SHP77 (cell line): ENCODE measurements at places on chromosomes 7 and 10.

DNA sequence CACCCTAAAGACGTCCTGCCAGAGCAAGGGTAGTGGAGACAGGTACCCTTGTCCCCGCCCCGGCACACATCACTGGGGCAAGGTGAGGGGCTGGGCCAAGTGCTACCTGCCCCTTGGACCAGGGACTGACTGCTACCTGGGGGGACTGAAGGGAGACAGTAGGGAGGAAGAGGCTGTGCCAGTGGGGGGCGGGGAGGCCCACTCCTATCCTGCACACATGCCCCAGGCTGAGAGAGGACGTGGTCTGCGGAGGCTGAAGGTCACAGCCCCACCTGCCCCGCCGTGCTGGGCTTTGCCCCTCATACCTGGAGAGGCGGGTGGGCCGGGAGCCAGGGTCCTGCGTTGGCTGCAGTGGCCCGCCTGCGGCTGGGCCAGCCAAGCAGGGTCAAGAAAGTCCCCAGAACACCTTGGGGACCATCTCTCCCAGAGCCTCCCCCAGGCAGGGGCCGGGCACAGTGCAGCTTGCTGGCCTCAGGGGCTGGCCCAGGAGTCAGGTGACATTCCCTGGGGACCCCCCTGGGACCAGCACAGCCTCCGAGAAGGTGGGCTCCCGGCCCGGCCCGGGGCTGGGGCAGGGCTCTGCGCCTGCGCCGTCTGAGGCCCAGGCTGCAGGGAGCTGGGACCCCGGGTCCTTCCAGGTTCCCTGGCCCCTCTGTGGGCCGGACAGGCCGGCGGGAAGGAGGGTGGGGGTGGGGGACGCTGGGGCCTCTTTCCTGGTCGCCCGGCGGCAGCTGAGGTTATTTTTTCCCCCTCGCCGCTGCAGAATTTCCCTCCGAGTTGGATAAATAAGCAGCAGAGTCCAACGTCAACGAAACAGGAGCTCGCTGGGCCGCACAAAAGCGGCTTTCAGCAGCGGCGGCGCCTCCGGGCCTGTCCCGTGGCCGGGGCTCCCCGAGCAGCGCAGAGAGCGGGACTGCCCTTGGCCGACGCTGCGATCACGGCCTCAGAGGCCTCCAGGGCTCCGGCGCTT, 9.8 kb upstream of the FZD9 start:
- DNase-seq: no peak

- DNase-seq: no peak
Observed at GRCh38 chr7:147068842-147069241, 952.2 kb downstream of the CNTNAP2 start.

- no peak for DNase-seq
Observed at GRCh38 chr7:30090111-30090510, 44.7 kb upstream of the MTURN start.

DNA sequence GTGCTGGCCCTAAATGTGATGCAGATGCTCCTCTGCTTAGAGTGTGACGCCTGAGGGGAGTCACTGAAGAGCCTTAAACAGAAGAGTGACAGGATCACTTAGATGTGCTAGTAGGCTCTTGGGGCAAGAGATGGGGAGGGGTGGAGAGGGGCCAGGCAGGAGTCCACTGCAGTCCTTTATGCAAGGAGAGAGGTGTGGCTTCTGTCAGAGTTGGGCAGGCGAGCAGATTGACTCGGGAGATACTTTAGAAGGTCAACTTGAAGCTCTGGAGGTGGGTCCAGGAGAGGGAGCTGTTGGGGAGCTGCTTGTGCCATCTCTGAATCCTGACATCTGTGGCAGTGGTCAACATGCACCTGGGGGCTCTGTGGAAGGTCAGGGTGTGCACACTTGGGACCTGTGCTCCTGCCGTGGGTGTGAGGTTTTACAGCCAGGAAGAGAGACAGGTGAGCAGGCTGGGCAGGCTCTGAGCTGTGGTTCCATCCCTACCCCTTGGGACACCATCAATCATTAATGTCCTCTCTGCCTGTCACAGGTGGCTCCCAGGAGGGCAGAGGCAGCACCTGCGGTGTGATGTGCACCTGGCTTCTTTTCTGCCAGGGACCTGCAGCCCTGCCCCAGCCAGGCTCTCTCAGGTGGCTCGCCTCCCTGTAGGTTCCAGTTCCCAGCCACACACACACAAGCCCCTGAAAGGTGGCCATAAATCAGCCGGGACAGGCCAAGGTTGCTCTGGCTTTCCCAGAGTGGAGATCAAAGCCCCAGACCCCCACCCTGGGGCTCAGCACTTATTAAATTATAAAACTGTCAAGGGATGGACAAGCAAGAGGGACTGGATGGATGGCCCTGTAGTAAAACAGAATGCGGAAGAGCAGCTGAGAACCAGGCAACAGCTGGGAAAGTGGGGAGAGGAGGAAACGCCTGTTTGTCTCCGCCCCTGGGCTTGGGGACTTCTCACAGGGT, 14.0 kb downstream of the NEURL1 start:
- DNase-seq: no peak

DNA sequence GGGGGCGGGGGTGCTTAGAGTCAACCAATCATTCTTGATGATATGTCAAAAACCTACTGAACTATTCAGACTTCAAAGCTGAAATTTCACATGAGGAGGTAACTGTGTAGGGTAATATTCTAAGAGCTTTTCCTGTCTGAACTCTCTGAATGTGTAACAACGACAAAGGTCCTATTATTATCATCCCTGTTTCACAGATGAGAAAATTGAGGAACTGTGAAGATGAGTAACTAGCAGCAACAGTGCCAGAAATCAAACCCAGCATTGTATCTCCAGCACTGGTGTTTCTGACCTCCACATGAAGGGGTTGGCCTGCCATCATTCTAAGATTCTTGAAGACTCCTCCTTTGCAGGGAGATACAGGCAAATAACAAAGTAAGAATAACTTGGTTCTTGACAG, 294.7 kb upstream of the AOAH start:
- DNase-seq: no peak

DNA sequence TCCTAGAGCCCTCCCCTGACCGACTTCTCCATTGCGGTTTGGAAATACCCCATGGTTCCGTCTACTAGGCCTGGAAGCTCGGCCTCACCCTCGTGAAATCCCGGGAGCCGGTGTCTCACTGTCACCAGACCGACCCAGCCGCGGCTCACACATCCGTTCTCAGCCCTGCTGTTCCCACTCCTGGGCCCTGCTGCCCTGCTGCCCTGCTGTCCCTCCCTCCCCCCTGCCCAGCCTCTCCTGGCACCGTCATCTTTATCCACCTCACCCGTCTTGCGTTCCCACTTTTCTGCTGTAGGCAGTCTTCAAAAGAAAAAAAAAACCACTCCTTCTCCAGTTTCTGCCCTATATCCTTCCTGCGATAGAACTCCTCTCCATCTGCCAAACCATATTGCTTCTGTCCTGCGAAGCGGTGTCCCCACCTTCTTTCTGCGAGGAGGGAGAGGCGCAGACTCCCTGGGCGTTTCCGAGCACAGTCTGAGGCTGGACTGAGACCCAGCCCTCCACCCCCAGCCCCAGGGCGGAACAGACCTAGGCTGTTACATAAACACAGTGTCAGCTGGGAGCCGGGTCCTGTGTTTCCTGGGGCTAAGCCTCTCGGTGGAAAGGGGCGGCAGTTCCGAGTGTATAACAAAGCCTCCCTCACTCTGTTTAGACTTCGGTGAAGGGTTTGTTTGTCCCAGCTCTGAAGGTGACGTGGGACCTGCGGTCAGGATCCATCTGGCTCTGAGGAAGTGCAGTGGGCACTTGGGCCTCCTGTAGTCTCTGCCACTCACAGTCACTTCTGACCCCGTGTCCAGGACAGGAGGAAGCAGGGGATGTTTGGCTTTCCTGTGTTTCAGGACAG, 2.8 kb downstream of the AGAP3 start:
- no peak for DNase-seq

- DNase-seq: no peak
Observed at GRCh38 chr7:136066304-136067143, 89.4 kb upstream of the MTPN start.

DNA sequence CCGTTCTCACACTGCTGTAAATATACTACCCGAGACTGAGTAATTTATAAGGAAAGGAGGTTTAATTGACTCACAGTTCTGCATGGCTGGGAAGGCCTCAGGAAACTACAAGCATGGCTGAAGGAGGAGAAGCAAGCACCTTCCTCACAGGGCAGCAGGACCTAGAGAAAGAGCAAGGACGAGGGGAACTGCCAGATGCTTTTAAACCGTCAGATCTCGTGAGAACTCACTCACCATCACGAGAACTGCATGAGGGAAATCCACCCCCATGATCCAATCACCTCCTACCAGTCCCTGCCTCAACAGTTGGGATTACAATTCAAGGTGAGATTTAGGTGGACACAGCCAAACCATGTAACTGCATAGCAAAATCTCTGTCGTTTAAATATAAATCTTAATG, at the start of gene EBLN1:
Gene EBLN1, minus strand, starts transcription at position 174 of the 400 bp plus-strand sequence. CDS start 8,032 bp downstream, outside the sequence.
- no peak for DNase-seq

DNA sequence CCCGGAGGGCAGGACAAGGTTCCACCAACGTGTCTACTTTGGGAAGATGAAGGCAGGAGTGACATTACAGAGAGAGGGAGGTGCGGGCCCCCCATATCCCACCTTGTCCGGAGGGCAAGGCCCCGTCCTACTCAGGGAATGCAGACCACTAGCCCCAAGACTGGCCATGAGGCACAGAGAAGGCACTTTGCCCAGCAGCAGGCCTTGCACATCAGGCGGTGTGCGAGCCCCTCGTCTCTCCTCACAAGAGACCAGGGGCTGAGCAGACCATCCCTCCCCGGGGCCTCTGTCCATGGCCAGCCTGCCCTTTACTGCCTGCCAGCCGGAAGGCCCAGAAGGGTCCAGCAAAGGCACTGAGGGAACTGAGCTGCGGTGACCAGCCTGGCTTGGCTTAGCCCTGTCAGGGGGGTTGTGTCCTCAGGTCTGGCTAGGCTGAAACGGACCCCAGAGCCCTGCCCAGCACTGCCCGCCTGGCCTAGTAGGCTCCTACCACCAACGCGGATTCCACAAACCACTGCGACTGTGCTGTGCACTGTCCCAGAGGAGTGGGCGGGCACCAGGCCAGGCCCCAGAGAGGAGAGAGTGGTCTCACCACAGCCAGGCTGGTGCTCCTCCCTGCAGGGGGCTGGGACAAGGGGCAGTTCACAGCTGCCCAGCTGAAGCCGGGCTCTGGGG, 16.7 kb downstream of the CAMK2B start:
- DNase-seq: no peak

- no peak for DNase-seq
Observed at GRCh38 chr7:85306115-85306514, 119.3 kb upstream of the SEMA3D start.

DNA sequence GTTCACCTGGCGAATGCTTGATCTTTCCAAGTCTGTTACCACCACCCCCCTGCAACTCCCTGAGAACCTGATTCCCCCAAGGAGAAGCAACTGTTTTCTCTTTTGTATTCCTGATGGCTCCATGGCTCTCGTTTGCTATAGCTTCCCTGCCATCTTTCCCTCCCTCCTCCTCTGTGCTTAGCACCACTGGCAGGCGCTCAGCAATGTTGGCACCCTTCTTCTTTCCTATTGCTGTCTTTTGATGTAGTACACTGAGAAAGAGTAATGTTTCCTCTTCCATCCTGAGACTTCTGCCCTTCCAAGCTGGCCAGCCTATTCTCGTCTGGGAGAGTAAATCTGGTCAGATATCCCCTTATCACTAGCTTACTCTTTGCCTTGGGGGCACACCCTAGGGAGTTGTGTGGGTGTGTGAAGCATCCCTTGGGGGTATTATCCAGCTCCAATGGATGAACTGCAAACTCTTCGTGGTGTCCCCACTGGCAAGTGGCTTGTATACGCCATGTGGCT, 74.0 kb downstream of the BMPER start:
- DNase-seq: no peak

- DNase-seq: no peak
Observed at GRCh38 chr7:125253452-125254190, 324.0 kb upstream of the POT1 start.

DNA sequence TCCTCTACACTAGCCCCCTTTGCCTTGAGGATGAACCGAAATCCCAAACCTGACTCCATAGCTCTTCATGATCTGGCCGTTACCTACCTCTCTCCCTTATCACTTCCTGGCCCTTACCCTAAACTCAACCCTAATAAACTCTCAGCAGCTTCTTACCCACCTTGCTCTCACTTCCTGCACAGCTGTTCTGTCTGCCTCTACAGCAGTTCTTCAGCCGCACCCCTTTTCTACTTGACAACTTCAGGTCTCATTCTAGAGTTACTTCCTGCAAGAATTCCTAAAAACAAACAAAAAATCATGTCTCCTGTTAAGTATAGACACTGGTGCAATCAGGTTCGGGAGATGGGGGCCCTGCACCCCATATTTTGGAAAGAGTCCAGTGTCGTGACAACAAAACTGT, 239.9 kb upstream of the CELF2 start:
- DNase-seq: no peak

- no peak for DNase-seq
Observed at GRCh38 chr7:45704683-45705016, 130.5 kb downstream of the ADCY1 start.

GRCh38 chr10:133471300-133472109, 17.8 kb downstream of the SCART1 start:
- DNase-seq: no peak
